Naive thymus-derived CD8-positive, alpha-beta T cell (primary cell): ENCODE measurements at places on chromosomes 11 and 22.
A peak's percentile ranks its signal among the peaks of the same experiment; 100 is the strongest.

DNA sequence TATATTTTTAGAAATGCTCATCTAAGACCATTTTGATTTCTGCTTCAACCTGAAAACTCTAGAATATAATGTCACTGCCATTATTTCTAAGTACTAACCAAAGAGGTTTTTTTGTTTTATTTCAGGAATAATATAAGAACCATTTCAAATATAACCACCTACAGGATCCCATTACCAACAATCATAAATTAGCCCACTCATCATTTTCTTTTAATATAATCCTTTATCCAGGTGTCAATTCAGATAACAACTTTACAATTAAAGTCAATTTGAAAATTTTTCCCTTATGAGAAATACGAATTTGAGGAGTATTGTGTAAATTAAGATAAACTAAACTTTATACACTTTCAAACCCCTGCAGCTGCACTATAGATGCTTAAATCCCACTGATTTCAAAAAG, 1043.0 kb upstream of the CNTN5 start:
- no peaks in the 10 kb centered on the region for H3K36me3 ChIP-seq
- H3K27me3 ChIP-seq: no peaks in the 10 kb centered on the region
- no peak overlapping the region for H3K4me3 ChIP-seq

DNA sequence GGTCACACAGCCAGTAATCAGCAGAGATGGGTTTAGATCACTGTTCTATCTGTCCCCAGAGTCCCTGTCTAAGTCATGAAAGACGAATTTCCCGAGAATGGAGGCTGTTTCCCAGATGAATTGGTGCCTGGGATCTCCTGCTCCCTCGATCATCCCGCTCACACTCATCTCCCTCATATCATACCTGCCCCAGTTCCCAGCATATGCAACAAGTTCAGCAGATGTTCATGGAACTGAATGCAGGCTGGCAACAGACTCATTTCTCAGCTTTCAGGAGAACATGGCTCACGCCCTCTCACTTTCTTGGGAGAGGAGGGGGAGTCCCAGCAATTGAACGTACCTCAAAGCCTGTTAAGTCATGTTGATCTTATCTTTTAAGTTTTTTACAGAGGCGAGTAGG, 22.1 kb downstream of the CD6 start:
- no peaks in the 10 kb centered on the region for H3K27me3 ChIP-seq
- H3K36me3 ChIP-seq: peaks cover 78% of the 10 kb centered on the region
- peaks cover 82% of the 10 kb centered on the region for H3K4me1 ChIP-seq
- DNase-seq: no peak
- H3K27ac ChIP-seq: peak overlapping the region; percentile 71

DNA sequence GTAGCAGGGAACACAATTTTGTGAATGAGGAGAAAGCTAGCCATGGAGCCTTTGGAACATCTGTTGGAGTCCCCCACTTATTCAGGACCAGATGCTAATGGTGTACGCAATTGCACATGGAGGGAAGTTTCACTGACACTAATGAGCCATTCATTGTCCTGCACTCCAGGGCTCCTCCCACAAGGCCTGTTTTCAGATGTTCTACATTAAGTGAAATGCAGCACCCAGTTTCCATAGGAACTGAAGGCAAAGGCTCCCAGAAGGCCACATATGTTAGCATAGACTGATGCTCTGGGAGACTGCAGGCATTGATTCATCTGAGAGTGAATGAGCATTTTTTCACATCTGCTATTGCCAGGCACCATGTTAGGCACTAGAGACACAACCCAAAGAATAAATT, 399.5 kb downstream of the ETS1 start:
- H3K27me3 ChIP-seq: no peaks in the 10 kb centered on the region
- peaks cover 19% of the 10 kb centered on the region for H3K4me1 ChIP-seq
- DNase-seq: no peak
- H3K27ac ChIP-seq: no peak overlapping the region
- H3K36me3 ChIP-seq: no peaks in the 10 kb centered on the region
- no peak overlapping the region for H3K4me3 ChIP-seq

GRCh38 chr22:27406389-27406861, 395.1 kb downstream of the MN1 start:
- H3K4me3 ChIP-seq: no peak overlapping the region
- DNase-seq: no peak
- no peaks in the 10 kb centered on the region for H3K36me3 ChIP-seq
- H3K4me1 ChIP-seq: no peaks in the 10 kb centered on the region
- H3K27me3 ChIP-seq: peaks cover 13% of the 10 kb centered on the region

DNA sequence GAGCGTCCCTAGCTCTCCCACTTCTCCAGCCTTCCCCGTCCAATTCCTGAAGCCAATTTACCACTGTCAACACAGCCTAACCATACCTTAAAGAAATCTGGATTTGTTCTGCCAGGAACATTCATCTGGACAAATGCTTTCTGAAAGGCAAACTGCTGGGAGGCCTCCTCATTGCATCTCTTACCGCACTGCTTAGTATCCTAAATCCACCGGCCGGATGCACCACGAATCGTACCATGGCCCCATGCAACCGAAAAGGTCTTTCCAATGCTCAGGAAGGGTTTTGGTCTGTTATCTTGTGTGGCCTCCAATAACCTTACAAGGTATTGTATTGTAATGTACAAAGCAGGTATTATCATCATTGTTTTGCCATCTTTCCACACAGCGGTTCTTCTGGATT, 57.6 kb downstream of the MYH9 start:
- H3K4me3 ChIP-seq: peak overlapping the region; percentile 96
- peaks cover 26% of the 10 kb centered on the region for H3K36me3 ChIP-seq
- no peak for DNase-seq
- H3K27ac ChIP-seq: peak overlapping the region; percentile 99
- H3K27me3 ChIP-seq: no peaks in the 10 kb centered on the region
- H3K4me1 ChIP-seq: peaks cover 64% of the 10 kb centered on the region

DNA sequence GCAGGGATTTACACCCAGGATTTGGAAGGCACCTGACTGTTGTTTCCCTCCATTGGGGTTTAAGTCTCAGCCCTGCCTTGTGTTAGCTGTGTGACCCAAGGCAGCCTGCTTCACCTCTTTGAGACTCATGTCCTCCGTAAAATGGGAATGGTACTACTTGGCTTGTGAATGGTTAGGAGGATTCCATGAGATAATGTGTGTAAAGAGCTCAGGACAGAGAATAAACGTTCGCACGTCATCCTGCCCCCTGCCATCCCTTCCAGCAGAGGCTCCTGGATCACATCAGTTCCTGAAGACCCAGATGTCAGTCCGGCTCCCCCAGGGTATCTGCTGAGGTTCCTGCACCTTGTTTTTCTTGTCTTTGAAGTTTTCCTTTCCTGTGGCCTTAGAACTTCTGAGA, 16.8 kb upstream of the ACCSL start:
- peaks cover 39% of the 10 kb centered on the region for H3K27me3 ChIP-seq
- H3K4me3 ChIP-seq: no peak overlapping the region
- no peak overlapping the region for H3K27ac ChIP-seq

GRCh38 chr11:121581607-121582006, 128.8 kb upstream of the SORL1-AS1 start:
- H3K4me3 ChIP-seq: no peak overlapping the region
- H3K36me3 ChIP-seq: peaks cover 45% of the 10 kb centered on the region
- peaks cover 14% of the 10 kb centered on the region for H3K4me1 ChIP-seq
